ENCODE measurements at places on chromosomes 1 and 21.

DNA sequence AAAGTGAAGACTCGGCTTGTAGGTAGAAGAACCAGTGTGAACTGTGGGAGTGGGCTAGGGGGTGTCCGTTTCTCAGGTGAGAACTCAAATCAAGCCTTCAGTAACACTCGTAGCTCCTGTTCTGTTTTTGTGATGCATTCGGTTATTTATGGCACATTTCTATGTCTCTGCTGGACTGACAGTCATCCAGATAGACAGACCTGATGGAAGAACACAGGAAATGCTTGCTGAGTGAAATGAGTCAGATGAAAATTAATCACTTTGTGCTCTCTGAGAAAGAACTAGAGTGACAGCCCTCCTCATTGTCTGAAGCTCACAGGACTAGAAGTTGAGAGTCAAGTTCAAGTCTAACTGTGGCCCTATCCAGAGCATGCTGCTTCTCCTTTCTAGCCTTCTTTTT, 360.1 kb upstream of the PLXNA2 start:
- no peak for DNase-seq

GRCh38 chr1:81797701-81798100, 3.0 kb upstream of the ADGRL2 start:
- no peak for DNase-seq

DNA sequence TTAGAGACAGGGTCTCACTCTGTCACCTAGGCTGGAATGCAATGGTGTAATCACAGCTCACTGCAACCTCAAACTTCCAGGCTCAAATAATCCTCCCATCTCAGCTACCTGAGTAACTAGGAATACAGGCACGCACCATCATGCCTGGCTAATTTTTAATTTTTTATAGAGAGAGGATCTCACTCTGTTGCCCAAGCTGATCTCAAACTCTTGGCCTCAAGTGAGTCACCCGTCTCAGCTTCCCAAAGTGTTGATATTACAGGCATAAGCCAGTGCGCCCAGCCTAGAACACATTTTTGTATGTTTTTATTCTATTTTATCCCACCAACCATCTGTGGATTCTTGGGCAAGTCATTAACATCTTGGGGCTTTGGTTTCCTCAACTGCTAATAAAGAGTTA, 100.5 kb downstream of the AK5 start:
- DNase-seq = no peak

DNA sequence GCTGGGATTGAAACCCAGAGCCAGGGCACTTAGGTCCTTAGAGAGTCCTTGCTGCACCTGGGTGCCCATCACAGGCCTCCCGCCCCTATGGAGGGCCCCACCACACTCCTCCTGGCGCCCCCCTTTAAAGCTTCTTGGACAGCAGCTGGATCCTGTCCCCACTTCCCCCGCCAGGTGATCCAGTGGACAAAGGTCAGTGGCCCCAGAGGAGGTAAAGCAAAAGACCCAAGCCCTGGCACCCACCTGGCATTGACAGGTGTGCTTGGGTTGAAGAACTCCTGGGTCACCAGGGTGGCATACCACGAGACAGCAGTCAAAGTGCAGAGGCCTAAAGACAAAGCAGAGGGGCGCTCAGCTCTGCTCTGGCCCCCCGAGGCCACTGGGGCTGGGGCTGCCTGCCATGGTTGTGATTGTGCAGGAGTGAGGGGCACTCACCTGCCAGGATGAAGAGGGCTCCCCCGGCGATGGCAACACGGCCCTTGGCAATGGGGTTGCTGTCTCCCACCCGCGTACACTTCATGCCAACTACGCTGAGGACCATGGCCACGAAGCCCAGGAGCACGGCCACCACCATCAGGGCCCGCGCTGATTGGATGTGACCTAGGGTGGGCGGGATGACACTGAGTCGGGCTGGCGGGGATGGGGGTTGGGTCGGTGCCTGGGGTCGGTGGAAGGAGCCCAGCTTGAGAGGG, 1.9 kb downstream of the CLDN19 start:
- DNase-seq = no peak

DNA sequence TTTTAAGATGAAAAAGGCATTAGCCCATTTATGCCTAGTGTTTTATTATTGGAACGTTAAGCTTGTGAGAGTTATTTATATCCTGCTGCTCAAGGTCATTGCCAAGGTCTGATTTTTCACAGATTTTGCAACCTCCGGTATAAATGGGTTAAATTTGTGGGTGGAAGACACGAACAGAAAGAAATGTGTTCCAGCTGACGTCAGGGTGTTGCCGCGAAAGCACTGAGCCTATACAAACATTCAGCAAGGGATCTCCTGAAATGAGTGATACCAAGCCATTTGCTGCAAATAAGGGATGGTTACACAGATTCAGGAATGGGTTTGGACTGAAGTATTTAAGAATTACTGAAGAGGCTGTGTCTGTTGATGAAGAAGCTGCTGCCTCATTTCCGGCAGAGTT, 32.2 kb downstream of the TMED5 start:
- DNase-seq = no peak

DNA sequence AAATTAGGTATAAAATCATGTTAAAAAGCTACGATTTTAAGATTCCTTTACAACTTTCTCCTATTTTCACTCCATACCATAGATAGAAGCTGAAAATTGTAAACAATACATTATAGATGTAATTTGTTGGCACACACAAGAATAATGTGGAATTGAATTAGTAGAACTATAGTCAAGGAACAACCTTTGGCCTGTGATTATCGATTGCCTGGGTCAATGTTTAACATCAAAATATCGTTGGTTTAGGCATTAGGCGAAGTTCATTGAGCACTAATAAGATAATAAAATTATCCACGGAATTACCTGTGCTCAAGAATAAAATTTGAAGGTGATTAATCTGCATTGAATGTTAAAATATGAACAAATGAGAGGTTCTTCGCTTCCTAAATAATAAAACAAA, 455.1 kb upstream of the ZP4 start:
- no peak for DNase-seq

GRCh38 chr1:188427642-188428041, 1598.9 kb downstream of the PLA2G4A start:
- DNase-seq = no peak

- no peak for DNase-seq
These were observed 27.0 kb downstream of the PCNX2 start for GRCh38 chr1:233268389-233269022.

DNA sequence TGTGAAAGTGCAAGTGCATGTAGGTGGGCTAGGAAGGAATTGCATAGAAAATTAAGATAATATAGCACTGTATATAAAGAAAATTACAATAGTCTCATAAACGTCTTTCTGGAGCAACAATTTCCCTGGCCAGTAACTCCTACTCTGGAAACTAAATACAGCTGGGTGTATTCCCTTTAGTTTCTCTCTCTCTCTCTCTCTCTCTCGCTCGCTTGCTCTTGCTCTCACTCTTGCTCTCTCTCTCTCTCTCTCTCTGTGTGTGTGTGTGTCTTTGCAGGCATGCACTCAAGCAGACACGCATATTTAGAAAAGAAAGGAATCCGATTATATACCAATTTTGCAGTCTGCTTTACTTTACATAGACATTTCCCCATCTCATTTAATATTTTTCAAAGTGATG, 14.7 kb downstream of the S100A10 start:
- DNase-seq = no peak

- DNase-seq = no peak
These were observed 552 bp downstream of the PLD5 start for GRCh38 chr1:242523719-242524570.

GRCh38 chr1:183812128-183812527, 7.2 kb downstream of the RGL1 start:
- DNase-seq = no peak
